ENCODE measurements at places on chromosomes 12 and 14. TPM values are rescaled to one million over a fixed set of nuclear protein-coding genes. Genes with fewer than 3 reads are reported as not detected.

HSPA2 gene
- 4.1 TPM for total RNA-seq

- H3K36me3 ChIP-seq: peaks cover 73% of the 10 kb centered on the region
- no peak overlapping the region for H3K4me3 ChIP-seq
- no peaks in the 10 kb centered on the region for H3K4me1 ChIP-seq
- H3K27ac ChIP-seq: no peak overlapping the region
- DNase-seq: no peak
- no peaks in the 10 kb centered on the region for H3K27me3 ChIP-seq
These were observed 24.7 kb downstream of the RNF34 start for GRCh38 chr12:121424624-121424975.

GRCh38 chr12:1093166-1093751 is 102.2 kb downstream of the ERC1 start:
- H3K4me1 ChIP-seq: peaks cover 12% of the 10 kb centered on the region
- no peaks in the 10 kb centered on the region for H3K27me3 ChIP-seq
- H3K27ac ChIP-seq: no peak overlapping the region

DNA sequence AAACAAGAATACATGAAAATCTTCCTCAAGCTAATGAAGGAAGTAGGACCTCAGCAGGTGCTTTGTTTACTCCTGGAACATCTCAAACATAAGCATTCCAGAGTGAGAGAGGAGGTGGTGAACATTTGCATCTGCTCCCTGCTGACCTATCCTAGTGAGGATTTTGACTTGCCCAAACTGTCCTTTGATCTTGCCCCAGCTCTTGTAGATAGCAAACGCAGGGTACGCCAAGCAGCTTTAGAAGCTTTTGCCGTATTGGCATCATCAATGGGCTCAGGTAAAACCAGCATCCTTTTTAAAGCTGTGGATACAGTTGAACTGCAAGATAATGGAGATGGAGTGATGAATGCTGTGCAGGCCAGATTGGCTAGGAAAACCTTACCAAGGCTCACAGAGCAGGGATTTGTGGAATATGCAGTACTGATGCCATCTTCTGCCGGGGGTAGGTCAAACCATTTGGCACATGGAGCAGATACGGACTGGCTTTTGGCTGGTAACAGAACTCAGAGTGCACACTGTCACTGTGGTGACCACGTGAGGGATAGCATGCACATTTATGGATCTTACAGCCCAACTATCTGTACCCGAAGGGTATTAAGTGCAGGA is 1.9 kb downstream of the TOGARAM1 start:
- DNase-seq: no peak
- no peak overlapping the region for H3K4me3 ChIP-seq
- peaks cover 35% of the 10 kb centered on the region for H3K4me1 ChIP-seq
- no peak overlapping the region for H3K27ac ChIP-seq
- H3K36me3 ChIP-seq: peaks cover 16% of the 10 kb centered on the region
- no peaks in the 10 kb centered on the region for H3K27me3 ChIP-seq

DNA sequence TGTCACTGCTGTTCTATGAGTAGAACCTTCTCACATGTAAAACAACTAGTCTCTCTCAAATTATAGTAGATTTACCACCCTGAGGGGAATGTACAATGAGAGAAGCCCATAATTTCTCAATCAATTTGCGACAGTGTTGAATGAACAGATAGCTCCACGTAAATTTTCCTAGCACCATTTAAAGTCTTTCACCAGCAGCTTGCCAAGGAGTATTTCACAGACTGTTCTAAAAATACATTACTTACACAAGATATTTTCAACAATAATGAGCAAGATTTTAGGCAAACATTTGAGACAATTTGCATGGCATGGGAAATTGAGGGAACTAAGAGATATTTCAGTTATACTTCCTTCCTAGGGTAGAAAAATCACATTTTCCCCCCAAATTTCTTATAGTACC is 151.6 kb downstream of the KICS2 start:
- no peak overlapping the region for H3K4me3 ChIP-seq
- no peak for DNase-seq
- H3K27ac ChIP-seq: no peak overlapping the region
- no peaks in the 10 kb centered on the region for H3K27me3 ChIP-seq
